ENCODE measurements at places on chromosomes 3 and 15. TPM values are rescaled to one million over a fixed set of nuclear protein-coding genes. Genes with fewer than 3 reads are reported as not detected.

The MAN2C1 gene
- polyA plus RNA-seq = 448 TPM

The GOLGA8J gene
- not detected for polyA plus RNA-seq

The P2RY14 gene
- polyA plus RNA-seq = 0.85 TPM

DNA sequence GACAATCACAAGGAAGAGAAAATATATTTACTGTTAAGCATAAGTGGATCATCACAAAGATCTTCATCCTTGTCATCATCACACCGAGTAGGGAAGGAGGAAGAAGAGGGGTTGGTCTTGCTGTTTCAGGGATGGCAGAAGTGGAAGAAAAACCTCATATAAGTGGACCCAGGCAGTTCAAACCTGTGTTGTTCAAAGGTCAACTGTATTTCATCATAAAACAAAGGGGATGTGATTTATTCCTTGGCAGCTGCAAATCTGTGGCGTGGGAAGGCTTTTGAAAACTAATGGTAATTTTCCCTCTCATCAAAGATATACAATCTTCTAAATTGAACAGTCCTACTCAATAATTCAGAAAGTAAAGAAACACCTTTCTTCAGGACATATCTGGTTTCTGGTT, 129.9 kb upstream of the ABI3BP start:
- H3K4me1 ChIP-seq = no peaks in the 10 kb centered on the region
- H3K36me3 ChIP-seq = no peaks in the 10 kb centered on the region
- H3K4me3 ChIP-seq = no peak overlapping the region

GRCh38 chr3:193372783-193373182, 5.8 kb downstream of the ATP13A5 start:
- H3K4me3 ChIP-seq = no peak overlapping the region
- H3K27ac ChIP-seq = no peak overlapping the region

GRCh38 chr3:104956620-104957345, 409.9 kb upstream of the ALCAM start:
- H3K36me3 ChIP-seq = no peaks in the 10 kb centered on the region
- no peak overlapping the region for H3K27ac ChIP-seq
- H3K4me3 ChIP-seq = no peak overlapping the region
- H3K4me1 ChIP-seq = no peaks in the 10 kb centered on the region
- no peak for DNase-seq

- H3K4me3 ChIP-seq = no peak overlapping the region
- no peak for DNase-seq
- H3K27ac ChIP-seq = no peak overlapping the region
- H3K36me3 ChIP-seq = peaks cover 43% of the 10 kb centered on the region
- no peaks in the 10 kb centered on the region for H3K27me3 ChIP-seq
- H3K4me1 ChIP-seq = no peaks in the 10 kb centered on the region
These were observed 48.0 kb upstream of the LDHAL6B start for GRCh38 chr15:59158701-59159034.

DNA sequence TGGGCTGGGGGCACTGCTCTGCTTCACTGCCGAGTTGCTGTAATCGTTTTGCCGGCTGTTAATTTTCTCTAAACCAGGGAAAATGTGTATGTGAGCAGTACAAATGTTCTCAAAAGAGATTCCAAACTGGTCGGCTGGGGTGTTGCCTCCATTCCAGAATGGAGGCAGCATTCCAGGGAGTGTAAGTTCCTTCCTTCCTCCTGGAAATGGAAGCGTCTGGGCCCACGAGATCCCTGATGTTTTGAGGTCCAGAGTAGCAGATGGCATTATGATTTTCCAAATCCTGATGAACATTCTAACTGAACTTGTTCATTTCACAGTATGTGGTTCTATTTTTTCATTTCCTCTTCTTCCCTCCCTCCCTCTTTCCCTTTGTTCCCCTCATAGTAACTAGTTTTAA, 64.4 kb upstream of the SKOR1 start:
- no peaks in the 10 kb centered on the region for H3K27me3 ChIP-seq
- H3K4me3 ChIP-seq = no peak overlapping the region
- H3K36me3 ChIP-seq = no peaks in the 10 kb centered on the region
- H3K4me1 ChIP-seq = no peaks in the 10 kb centered on the region
- DNase-seq = no peak
- no peak overlapping the region for H3K27ac ChIP-seq

- H3K27me3 ChIP-seq = peaks cover 11% of the 10 kb centered on the region
- H3K4me1 ChIP-seq = no peaks in the 10 kb centered on the region
- peak; percentile 47 for DNase-seq
- H3K4me3 ChIP-seq = no peak overlapping the region
These were observed 13.3 kb upstream of the PARL start for GRCh38 chr3:183898028-183898431.

- H3K4me1 ChIP-seq = peaks cover 21% of the 10 kb centered on the region
- DNase-seq = no peak
- H3K36me3 ChIP-seq = peaks cover 56% of the 10 kb centered on the region
These were observed 6.1 kb upstream of the SPTBN5 start for GRCh38 chr15:41899854-41900442.

GRCh38 chr3:42117175-42118008, 26.2 kb downstream of the TRAK1 start:
- H3K27me3 ChIP-seq = no peaks in the 10 kb centered on the region
- DNase-seq = no peak
- no peaks in the 10 kb centered on the region for H3K36me3 ChIP-seq
